ENCODE measurements at places on chromosomes 12 and 14.

- no peak for DNase-seq
Observed at GRCh38 chr12:131752451-131752850, 41.6 kb downstream of the SFSWAP start.

DNA sequence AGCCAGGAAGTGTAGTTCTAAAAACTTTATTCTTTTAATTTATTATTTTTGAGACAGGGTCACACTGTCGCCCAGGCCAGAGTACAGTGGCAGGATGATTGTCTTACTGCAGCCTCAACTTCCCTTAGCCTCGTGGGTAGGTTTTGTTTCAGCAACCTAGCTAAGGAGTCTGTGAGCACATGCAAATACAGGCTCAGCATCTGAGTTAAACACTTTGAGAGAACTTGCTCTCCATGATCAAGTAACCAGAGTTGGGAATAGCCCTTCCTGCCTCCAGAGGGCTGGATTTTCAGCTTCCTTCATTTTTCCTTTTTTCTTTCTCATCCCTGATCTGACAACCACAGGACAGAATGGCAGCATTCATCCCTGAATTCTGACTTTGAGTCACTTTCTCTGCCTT lies 871.3 kb downstream of the GALC start:
- no peak for DNase-seq

GRCh38 chr14:71060825-71061455 lies 153.7 kb downstream of the PCNX1 start:
- no peak for DNase-seq

GRCh38 chr12:109841356-109841755 lies 8.2 kb upstream of the TRPV4 start:
- DNase-seq = no peak

GRCh38 chr12:30748147-30748546 lies 6.6 kb downstream of the CAPRIN2 start:
- no peak for DNase-seq

DNA sequence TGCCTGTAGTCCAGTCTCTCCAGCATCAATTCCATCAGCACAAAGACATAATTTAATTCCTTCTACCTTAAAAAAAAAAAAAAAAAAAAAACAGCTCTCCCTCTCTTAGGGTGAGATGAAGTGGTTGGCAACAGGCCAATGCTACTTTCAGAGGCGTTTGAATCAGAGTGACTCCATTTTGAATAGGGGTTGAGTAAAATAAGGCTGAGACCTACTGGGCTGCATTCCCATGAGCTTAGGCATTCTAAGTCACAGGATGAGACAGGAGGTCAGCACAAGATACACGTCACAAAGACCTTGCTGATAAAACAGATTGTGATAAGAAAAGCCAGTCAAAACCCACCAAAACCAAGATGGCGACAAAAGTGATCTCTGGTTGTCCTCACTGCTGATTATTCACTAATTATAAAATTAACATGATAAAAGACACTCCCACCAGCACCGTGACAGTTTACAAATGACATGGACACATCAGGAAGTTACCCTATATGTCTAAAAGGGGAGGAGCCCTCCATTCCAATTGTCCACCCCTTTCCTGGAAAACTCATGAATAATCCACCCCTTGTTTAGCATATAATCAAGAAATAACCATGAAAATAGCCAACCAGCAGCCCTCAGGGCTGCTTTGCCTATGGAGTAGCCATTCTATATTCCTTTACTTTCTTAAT lies 6.9 kb upstream of the TCL1B start:
- peak; percentile 38 for DNase-seq
